Fibroblast of skin of left quadriceps (primary cell): ENCODE measurements at places on chromosomes 13 and 19.

DNA sequence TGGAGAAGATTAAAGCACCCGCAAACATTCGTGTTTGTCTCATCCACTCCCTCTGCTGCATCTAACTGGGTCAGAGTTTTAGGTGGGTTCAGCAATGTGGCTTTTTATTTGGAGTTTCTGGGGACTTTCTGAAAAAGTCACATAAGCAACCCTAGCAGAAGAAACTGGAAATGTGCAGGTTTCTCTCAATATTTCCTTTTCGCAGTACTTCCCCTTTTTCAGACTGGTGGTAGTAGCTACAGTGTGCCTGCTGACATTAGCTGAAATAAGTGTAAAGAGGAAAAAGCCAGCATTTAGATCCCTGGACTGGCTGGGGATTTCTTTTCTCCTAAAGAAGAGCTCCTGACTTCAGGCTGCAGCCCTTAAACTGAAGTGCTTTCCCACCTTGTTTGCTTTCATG is 15.9 kb upstream of the OLFM4 start:
- DNase-seq: no peak

- no peak for DNase-seq
Measured at GRCh38 chr19:49064768-49065611, at the start of gene NTF4. Gene NTF4, minus strand, starts transcription at chr19:49064818. Its CDS starts 2,821 bp downstream, at chr19:49061997.

DNA sequence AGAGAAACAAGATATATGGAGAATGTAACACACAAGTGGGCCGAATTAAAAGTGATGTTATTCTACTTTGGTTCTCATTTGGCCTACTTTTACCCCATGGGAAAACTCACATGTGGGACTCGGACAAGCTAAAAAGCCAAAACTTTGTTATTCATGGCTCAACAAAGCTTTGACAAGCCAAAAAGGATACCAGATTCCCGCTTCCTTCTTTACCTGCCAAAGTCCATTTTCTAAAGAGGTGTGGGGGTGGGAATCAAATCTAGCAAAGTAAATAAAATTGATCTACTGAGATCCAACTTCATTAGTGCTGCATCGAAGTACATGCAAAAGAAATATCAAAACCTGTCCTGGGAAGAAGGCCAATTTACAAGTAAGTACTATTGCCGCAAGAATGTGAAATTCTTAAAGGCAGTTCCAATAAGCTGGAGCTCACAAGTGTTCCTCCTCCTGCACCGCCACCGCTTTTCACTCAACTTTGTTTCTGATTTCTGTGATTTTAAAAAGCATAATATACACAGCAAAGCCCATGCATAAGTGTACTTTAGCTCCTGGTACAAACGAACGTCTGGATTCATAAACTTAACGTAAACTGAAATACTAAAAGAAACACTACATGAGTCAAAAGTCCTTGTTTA is 1.1 kb downstream of the LNX2 start:
- no peak for DNase-seq

DNA sequence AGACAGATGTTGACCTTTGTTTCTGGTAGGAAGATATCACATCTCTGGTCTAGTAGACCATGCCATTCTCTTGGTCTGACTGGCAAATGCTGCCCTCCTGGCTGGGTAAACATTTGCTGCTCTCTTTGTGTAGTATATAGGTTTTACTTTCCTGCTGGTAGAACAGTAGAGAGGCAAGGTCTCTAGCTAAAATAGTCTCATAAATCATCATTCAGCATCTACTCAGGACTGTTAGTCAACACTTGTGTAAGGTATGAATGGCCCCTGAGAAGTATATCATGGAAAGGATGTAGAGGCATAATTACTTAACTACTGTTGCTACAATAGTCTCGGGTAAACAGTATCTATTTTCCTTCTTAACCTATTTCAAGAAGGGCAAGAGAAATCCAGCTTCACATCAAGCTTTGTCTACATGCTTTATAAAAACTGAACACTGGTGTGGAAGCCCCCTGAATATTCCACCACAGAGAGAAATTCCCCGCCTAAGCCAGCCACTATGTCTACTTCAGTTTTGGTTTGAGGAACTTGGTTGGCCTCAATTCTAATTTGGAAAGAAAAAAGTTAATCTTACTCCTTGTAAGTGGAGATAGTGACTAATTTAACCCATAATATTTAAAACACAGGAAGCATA is 18.4 kb upstream of the MYCBP2 start:
- DNase-seq: no peak

- DNase-seq: no peak
Measured at GRCh38 chr19:42198676-42199439, 18.6 kb downstream of the DEDD2 start.

DNA sequence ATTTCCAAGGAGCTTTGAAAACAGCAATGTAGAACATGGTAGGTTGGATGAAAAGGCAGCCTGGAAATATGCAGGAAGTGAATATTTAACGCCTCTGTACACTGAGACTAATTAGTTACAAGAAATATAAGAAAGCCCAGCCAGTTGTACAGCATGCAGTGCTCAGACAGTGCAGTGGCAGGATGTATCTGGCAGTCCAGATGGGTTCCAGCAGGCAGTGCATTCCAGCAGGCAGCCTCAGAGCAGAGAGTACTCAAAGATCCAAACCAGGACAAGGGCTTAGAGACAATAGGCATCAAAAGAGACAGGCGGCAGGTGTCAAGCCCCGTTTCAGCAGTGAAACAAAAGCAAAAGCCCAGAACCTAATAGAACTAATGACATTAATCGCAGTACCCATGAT is 2776.3 kb downstream of the PCDH9 start:
- no peak for DNase-seq

DNA sequence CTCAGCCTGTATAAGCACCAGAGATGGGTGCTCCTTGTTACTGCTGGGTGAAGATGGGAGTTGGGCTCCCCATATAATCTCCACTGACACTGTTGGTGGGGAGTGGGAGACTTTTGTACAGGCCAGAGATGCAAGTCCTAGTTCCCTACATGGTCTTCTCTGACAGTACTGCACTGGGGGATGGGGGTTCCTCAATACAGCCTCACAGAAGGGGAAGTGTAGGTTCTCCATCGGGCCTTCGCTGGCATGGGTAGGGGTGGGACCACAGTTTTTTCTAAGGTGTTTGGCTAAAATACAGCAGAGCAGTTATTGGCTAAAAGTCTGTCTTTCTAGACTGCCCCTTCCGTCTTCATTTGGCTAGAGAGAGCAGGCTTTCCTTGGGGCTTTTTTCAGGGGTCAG is 167.2 kb upstream of the SERP2 start:
- DNase-seq: no peak

GRCh38 chr13:24893863-24894262 is 129.9 kb downstream of the RNF17 start:
- no peak for DNase-seq
